ENCODE measurements at places on chromosomes 4 and X. TPM values are rescaled to one million over a fixed set of nuclear protein-coding genes. Genes with fewer than 3 reads are reported as not detected.
A peak's percentile ranks its signal among the peaks of the same experiment; 100 is the strongest.

XKRX gene
- 4.3 TPM for total RNA-seq

GRCh38 chr4:187077744-187078401 lies 354.2 kb upstream of the FAT1 start:
- DNase-seq = no peak

DNA sequence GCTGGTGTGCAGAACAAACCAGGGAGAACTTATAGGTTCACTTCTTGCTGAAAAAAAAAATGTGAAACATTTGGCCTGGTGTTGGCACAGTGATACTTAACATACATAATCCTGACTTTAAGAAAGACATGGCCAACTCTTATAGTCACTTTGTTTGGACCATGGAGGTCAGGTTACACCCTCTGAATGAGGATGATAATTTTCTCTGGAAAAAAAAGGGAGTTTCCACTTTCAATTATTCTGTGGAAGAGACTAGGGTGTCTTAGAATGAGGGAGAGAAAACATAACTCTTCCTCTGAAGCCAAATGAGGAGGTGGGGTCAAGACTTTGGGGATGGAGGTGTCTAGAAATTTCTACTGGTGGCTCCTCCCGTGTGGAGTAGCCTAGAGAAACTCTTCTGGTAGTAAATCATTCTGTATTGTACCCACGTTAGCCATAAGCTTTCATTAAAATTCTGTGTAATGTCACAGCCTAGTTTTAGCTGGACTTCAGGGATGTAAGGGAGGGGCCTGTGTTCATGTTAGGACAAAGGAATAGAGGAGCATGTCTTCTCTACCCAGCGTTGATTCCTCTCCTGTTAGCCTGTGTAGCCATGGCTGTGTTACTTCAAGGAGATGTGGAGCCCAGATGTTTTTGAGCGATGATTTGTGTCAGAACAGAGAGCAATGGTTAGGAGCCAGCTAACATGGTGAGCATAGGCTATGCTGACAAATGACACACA lies 328.3 kb downstream of the GPAT3 start:
- no peak for DNase-seq

DNA sequence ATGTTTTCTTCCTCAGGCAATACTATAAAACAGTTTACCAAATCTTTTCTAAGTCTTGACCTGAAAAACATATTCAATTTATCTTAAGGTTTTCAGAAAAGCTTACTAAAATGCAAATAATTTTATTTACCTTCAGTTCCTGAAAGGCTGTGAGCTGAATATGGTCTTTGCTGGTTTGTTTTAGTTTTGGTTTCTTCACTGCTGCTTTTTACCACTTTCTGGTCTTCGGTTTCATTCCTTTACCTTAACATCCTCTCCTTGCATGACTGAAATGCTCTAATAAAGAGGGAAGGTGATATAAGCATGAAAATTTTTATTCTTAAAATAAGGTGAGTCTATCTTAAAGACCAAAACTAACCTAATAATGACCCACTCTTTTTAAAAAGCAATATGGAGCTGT lies 97.1 kb upstream of the NRK start:
- no peak for DNase-seq

- no peak for DNase-seq
Observed at GRCh38 chr4:122978109-122978508, 55.7 kb upstream of the NUDT6 start.

GRCh38 chr4:138405934-138406567 lies 163.9 kb upstream of the SLC7A11 start:
- peak; percentile 6 for DNase-seq

- no peak for DNase-seq
Observed at GRCh38 chrX:40439625-40440532, 140.9 kb upstream of the ATP6AP2 start.

GRCh38 chr4:46994007-46994405 lies 625 bp upstream of the GABRA4 start:
- no peak for DNase-seq

GRCh38 chr4:37219242-37219641 lies 25.3 kb upstream of the NWD2 start:
- DNase-seq = no peak

DNA sequence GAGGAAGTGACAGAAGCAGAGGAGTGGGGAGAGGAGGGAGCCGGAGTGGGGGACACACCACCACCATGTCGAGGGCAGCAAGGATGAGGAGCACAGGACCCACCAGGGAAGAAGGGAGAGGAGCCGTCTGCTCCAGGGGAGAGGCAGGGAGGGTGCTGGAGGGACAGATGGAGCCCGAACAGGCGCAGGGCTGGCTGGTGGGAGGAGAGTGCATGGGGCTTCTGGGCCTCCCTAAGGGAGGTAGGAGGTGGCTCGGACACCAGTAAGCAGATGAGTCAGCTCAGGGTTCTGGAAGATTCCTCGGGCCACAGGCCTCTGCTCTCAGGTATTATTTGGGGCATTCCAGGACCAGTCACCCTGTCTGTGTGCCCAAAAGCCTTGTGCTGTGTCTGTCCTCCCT lies 29.8 kb downstream of the ATP2B3 start:
- DNase-seq = peak; percentile 47

FGB gene
- total RNA-seq = 14.7 TPM

HTR2C gene
- total RNA-seq = not detected

GRCh38 chrX:11131146-11131545 lies 20.0 kb downstream of the HCCS start:
- DNase-seq = no peak

FATE1 gene
- not detected for total RNA-seq

DNA sequence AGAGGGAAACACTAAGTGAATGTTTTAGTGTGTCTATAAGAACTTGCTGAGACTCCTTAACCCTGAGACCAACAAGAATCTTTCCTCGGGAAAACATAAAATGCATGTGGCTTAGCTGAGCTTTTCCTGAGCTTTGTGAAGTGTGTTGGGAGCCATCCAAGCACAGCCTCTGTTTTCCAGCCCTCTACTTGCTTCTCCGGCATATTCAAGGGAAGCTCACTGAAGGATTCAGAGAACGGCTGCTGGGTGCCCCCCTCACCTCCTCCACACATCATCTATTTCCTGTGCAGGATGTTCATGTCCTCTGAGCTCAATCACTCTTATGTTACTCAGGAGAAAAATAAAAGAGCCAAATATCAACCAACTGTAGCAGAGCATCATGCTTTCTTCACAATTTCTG lies 492.1 kb downstream of the IL15 start:
- peak; percentile 97 for DNase-seq

DNA sequence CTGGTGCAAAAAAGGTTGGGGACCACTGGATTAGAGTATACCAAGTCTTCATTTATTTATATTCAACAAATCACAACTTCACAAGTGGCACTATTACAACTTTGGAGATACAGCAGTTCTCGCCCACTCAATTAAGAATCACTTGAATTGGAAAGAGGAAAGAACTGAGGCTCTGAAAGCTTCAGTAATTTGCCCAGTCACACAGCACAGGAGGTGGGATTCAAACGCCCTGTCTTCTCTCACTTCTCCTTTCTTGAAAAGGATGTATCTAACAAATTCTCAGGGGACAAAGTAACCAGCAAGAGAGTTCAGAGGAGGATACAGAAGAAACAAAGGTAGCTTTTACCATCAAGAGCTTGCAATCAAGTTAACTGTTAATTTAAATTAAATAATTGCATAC lies 12.4 kb downstream of the SMIM14 start:
- DNase-seq = no peak

GRCh38 chr4:5019796-5020195 lies 538 bp upstream of the CYTL1 start:
- no peak for DNase-seq

- DNase-seq = no peak
Observed at GRCh38 chr4:24771241-24771640, 24.1 kb upstream of the SOD3 start.

PLK4 gene
- total RNA-seq = 6.0 TPM

DNA sequence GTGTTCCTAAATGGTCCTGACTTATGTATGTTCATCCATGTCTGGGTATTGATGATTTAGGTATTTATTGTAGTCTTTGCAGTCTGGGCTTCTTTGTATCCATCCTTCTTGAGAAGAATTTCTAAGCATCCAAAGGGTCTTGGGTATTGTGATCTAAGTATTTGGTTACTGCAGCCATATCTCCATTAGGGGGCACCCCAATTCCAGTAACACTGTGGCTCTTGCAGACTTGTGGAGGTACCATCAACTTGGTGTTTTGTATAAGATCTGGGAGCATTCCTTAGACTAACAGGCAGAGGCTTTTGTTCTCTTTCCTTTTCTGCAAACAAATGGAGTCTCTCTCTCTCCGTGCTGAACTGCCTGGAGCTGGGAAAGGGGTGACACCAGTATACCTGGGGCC lies 113.7 kb upstream of the NEXMIF start:
- DNase-seq = no peak

GRCh38 chrX:129427267-129427666 lies 96.0 kb downstream of the SMARCA1 start:
- no peak for DNase-seq

- DNase-seq = no peak
Observed at GRCh38 chr4:47642191-47642830, 157.2 kb downstream of the ATP10D start.

GRCh38 chr4:94576210-94576609 lies 124.5 kb downstream of the PDLIM5 start:
- peak; percentile 8 for DNase-seq

- no peak for DNase-seq
Observed at GRCh38 chrX:78388663-78389062, 61.3 kb upstream of the CYSLTR1 start.

- no peak for DNase-seq
Observed at GRCh38 chr4:108544481-108544880, 75.9 kb upstream of the RPL34 start.

DNA sequence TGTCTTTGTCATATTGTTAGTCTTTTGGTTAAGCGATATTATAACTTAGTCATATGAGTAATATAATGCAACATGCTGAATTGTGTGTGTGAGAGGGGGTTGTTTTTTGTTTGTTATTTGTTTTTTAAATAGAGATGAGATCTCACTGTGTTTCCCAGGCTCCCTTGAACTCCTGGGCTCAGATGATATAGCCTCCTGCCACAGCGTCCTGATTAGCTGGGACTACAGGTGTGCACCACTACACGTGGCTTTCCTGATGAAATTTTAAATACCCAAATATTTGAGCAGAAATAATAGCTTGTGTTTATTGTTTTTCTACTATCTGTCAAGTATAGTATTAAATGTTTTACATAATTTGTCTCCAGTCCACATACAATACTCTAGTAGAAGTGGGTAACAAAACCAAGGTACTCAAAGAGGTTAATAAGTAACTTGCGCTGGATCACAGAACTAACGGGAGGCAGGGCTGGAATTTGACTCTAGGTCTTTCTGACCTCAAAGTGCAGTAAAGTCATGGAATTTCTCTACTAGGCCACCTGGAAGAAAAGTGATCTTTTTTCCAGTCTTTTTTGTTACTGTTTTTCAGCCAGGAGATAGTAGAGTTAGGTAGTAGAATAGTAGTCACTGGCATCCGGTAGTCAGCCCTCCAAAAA lies 47.8 kb downstream of the CLCN3 start:
- DNase-seq = no peak

GRCh38 chr4:113447769-113448168 lies 313.8 kb downstream of the CAMK2D start:
- DNase-seq = peak; percentile 53

ADH1A gene
- 0.48 TPM for total RNA-seq

GRCh38 chrX:107207089-107207488 lies 678 bp downstream of the DNAAF6 start:
- DNase-seq = no peak

CYLC1 gene
- total RNA-seq = 8.9 TPM

- no peak for DNase-seq
Observed at GRCh38 chrX:131837325-131837724, 185.8 kb upstream of the STK26 start.

- DNase-seq = no peak
Observed at GRCh38 chr4:61938250-61938846, 738.2 kb downstream of the ADGRL3 start.

DNA sequence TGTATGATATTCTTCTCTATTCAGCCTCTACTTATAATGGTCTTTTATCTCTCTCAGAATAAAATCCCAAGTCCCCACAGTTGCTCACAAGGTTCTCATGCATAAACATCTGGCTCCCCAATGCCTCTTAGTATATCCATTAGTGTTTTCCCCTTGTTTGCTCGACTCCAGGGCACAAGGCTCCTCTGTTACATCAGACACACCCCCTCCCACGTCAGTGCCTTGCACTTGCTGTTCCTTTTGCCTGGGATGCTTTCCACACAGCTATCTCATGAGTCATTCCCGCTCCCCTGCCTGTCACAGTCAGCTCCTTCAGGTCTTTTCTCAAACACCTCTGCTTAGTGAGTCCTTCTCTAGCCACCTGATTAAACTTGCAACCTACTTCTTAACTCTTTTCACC lies 260.2 kb downstream of the IL1RAPL1 start:
- no peak for DNase-seq

GRCh38 chr4:89358935-89359638 lies 51.5 kb upstream of the GPRIN3 start:
- no peak for DNase-seq

DNA sequence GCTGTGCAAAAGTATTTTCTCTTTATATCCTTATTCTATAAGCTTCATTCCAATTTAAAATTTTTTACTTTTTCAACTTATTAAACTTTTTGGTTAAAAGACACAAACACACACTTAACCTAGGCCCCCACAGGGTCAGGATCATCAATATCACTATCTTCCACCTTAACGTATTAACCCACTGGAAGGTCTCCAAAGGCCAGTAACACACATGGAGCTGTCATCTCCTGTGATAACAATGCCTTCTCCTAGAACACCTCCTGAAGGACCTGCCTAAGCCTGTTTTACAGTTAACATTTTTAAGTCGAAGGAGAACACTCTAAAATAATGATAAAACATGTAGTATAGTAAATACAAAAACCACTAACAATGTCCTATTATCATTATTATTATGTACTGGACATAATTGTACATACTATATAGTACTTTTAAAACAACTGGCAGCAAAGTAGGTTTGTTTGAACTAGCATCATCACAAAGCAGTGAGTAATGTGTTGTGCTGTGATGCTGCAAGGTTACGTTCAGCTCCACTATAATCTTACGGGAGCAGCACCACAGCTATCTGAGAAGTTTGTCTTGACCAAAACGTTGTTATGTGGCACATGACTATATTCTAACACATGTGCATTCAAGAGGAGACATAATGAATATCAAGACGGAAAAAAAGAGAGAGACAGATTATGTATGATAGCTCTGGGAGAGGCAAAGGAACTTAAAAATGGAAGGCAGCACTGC lies 33.7 kb downstream of the DHX15 start:
- no peak for DNase-seq

ARL9 gene
- total RNA-seq = 1.7 TPM

NLRP2B gene
- 0.48 TPM for total RNA-seq

DNA sequence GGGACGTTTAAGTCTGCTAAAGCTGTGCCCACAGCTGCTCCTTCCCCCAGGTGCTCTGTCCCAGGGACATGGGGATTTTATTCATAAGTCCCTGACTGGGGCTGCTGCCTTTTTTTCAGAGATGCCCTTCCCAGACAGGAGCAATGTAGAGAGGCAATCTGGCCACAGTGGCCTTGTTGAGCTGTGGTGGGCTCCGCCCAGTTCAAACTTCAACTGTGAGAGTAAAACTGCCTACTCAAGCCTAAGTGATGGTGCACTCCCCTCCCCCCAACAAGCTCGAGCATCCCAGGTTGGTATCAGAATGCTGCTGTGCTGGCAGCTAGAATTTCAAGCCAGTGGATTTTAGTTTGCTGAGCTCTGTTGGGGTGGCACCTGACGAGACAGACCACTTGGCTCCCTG lies 1371.4 kb downstream of the ADGRL3 start:
- DNase-seq = no peak

FAM241A gene
- 6.3 TPM for total RNA-seq

Data from umbilical cord (tissue), 2 donors.